ENCODE measurements at places on chromosomes 7 and 10. TPM values are rescaled to one million over a fixed set of nuclear protein-coding genes. Genes with fewer than 3 reads are reported as not detected.

- no peak for DNase-seq
Observed at GRCh38 chr10:87918254-87918859, 54.9 kb downstream of the PTEN start.

DNA sequence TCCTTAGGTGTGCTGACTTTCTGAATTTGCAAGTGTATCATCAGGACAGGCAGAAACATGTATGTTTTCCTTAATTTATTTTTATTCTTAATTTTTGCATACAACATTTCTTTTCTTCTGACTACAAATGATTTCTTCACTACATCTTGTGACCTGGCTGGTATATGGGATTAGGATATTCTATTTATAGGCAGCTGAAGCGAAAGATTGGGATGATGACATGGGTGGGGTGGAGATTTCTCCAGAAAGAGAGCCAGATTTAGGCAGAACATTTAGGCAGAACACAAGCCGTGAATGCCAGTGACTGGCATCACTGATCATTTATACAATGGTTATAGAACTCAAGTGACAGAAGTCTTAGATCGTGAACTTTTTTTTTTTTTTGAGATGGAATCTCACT lies 256.7 kb downstream of the KLF6 start:
- no peak for DNase-seq

DNA sequence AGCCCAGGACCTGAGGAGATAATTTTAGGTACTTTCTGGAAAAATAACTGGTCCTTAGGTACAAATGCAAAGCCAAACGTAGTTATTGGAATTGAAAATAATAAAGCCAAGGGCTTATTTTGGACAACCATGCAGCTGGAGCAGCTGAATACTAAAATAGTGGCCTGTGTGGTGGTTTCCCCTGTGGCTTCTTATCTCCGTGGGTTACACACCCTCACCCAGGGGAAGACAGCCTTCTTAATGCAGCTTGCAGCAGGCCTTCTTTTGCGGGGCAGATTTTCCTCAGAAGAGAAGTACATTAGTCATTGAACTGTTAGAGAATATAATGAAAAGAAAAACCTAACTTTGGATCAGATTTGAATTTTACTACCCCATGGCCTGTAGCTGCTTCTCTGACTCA lies 133.5 kb downstream of the ST7 start:
- no peak for DNase-seq

DNA sequence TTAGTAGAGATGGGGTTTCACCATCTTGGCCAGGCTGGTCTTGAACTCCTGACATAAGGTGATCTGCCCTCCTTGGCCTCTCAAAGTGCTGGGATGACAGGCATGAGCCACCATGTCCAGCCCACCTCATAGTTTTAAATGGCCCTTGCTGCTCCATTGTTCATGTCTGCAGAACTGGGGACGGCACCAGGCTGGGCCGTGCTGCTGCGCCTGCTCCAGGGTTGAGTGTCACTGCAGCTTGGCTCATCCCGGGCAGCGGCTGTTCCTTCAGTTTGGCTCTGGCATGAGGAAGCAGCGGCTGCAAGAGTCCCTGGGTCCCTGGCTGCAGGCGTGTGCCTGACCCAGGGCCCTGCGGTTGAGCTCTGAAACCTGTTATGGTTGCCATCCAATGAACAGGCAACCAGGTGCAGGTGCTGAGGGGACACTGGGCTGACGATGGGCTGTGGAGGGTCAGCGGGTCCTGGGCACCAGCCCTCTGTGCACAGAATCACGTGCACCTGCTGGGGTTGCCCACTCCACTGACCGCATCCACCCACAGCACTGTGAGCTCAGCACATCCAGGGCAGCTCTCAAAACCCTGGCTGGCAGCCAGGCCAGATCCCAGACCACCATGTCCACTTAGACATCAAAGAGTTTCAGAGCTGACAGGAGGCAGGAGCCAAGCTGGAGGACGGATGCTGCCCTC lies 70.2 kb upstream of the PPP2R2D start:
- no peak for DNase-seq

GRCh38 chr10:16646181-16647059 lies 124.7 kb upstream of the C1QL3 start:
- no peak for DNase-seq

- no peak for DNase-seq
Observed at GRCh38 chr10:75097666-75098285, 13.7 kb upstream of the SAMD8 start.

GRCh38 chr10:87966459-87966858 lies 103.0 kb downstream of the PTEN start:
- DNase-seq = no peak

DNA sequence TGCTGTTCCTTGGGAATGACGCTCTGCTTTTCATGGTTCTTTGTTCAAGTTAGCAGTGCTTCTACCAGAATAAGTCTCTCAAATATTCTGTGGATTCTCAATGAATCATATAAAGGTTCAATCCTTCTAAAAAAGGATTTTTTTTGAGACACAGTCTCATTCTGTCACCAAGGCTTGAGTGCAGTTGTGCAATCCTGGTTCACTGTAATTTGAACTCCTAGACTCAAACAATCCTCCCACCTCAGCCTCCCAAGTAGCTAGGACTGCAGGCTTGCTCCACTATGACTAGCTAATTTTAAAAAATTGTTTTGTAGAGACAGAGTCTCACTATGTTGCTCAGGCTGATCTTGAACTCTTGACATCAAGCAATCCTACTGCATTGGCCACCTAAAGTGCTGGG lies 64.9 kb upstream of the RELN start:
- DNase-seq = no peak

DNA sequence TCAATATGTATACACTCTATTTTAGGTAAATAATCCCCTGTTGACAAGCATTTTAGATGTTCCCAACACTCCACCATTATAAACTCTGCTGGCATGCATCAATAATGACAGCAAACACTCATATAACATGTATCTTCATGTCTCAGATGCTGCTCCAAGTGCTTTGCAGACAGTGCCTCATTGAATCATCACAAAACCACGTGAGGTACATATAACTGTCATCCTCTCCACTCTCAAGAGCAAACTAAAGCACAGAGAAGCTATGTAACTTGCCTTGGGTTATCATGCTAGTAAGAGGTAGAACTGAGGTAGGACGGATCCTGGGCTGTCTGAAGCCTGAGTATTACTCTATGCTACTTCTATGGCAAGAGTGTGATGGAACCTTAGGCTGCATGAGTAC lies 72.5 kb upstream of the GSDME start:
- DNase-seq = no peak

DNA sequence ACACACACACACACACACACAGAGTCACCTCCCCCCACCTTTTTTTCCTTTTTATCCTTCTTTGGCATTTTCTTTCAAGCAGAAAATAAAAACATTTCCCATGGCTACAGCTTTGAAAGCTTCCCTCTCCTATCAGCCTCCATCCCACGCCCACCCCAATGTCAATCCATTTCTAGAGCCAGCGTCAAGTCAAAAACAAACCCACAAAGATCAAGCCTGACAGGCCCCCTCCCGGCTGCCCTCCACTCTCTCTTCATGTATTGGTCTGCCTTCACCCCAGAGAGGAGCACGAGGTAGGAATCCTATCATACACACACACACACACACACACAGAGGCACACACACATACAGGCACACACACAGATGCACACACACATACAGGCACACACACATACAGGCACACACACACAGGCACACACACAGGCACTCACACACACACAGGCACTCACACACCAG lies 8.0 kb upstream of the TNRC18 start:
- no peak for DNase-seq

DNA sequence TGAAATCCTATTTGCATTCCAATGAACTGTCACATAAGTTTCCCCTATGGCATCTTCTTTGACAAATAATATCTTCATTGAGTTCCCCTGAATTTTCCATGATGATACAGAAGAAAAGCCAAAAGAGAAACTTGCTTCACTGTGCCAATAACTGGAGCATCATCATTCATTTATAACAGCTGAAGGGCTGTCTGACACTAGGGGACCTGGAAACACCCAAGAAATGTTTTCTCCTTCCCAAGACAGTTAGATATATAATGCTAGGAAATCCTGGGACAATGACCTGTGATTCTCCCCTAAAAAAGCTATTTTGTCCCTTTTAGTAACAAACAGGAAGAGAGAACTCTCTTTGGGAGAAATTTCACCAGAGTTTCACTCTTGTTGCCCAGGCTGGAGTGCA lies 133.6 kb downstream of the SEMA3C start:
- no peak for DNase-seq

- DNase-seq = no peak
Observed at GRCh38 chr10:101222683-101223273, 6.5 kb downstream of the LBX1 start.

- no peak for DNase-seq
Observed at GRCh38 chr7:87712571-87712970, 84.4 kb downstream of the RUNDC3B start.

GRCh38 chr10:35789996-35790395 lies 147.9 kb upstream of the FZD8 start:
- no peak for DNase-seq

- no peak for DNase-seq
Observed at GRCh38 chr10:127907411-127908105, 655 bp downstream of the PTPRE start.

DNA sequence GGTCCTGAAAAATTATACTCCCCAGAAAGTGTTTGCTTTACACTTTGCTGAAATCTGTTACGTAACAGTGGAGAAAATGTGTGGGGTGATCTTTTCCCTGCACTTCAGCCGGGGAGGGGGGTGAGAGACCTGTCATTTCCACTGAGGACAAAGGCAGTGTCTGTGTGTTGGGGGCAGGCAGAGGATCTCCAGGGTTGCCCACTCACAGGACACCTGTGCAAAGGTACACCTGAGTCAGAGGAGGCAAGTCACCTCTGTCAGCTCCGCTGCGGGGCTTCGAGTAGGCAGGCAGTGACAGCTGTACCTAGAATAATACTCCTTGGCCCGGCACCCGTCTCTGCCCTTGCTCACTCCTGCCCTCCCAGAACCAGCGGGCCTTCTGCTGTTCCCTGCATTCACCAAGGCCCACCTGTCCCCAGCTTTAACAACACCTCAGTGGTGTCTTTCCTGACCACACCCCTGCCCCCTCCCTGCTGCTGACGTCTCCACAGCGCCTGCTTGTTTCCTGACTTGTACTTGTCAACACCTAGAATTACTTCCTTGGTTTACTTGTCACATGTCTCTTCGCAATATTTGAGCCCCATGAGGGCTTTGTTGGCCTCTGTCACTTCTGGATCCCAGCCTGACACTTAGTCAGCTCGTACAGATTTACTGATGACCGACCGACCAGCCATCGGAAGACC lies 159.2 kb downstream of the NEURL1 start:
- no peak for DNase-seq

GRCh38 chr10:128287921-128288320 lies 161.7 kb upstream of the MKI67 start:
- DNase-seq = no peak

- DNase-seq = peak; percentile 36
Observed at GRCh38 chr7:75762350-75762917, 9.6 kb downstream of the CCL26 start.

- DNase-seq = no peak
Observed at GRCh38 chr7:50266635-50267386, 37.7 kb upstream of the IKZF1 start.

DNA sequence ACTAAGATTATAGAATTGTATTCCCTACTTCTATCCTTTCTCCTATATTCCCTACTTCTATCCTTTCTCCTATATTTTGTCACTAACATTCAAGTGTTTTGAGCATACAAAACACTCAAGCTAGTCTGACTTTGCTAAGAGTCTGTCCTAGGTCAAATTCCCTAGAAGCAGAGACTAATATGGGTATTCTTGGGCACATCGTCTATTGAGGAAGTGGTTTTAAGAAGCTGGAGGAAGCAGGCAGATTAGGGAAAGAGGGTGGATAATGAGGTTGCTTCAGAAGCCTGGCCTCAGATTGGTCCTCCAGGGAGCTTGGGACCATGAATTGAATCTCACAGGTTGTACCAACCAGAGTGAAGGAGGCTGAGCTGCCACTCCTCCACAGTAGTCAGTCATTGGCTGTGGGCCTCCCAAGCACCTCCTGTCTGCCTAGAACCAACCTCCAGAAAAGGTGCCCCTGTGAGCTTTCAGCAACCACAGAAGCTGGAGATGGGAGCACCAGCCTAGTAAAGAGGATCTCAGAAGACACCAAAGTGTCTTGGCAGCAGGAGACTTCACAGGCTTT lies 295.9 kb upstream of the PHF14 start:
- no peak for DNase-seq

DNA sequence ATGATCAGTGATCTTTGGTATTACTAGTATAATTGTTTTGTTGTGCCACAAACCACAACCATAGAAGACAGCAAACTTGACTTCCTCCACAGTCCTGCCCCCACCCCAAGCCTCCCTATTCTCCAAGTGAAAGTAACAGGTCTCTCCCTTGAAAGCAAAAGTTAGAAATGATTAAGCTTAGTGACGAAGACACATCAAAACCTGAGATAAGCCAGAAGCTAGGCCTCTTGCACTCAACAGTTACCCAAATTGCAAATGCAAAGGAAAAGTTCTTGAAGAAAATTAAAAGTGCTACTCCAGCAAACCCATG lies 7.5 kb downstream of the SAR1A start:
- no peak for DNase-seq

DNA sequence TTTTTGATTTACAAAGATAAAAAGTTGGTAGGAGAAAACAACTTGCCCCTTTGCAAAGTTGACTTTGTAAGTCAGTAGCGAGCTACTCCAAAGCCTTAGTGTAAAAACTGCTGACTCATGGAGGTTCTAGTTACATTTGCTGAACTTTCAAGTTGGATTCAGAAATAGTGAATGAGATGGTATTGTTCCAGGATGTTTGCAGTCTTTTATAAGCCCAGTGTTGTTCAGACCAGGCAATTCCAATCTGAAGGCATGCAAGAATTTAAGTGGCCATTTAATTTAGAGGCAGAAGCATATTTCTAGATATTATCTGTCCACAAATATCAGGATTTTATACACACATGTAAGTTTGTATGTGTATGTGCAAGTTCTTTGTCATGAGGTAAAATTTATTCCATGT lies 21.6 kb downstream of the TES start:
- DNase-seq = no peak

GRCh38 chr7:100556541-100556940 lies 17.2 kb downstream of the SAP25 start:
- DNase-seq = no peak

DNA sequence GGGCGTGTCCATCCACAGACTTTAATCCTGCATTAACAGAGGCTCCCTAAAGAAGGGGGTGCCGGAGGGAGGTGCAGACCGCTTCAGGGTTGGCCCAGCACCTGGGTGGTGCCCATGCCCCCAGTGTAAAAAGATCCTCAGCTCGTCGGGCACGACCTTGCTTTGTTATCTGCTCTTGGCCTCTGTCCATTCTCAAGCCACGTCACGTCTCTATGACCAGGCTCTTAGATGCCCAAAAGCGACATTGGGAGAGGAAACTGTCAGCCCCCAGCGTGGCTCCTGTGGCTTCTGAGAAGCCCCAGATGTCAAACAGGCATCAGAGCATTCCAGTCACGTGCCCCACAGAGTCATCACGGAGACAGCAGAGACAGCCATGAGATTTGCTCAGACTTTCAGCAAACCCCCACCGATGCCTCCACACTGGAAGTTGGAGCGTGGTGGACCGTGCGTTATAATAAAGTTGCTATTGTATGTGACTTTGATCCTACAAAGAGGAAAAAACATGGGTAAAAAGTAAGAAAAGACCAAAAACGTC lies 55.5 kb downstream of the PTPRN2 start:
- no peak for DNase-seq

- DNase-seq = no peak
Observed at GRCh38 chr10:6134099-6134823, 45.4 kb downstream of the RBM17 start.

GRCh38 chr7:153193144-153193595 lies 433.6 kb downstream of the ACTR3B start:
- DNase-seq = no peak

BNIP3 gene
- 24.1 TPM for total RNA-seq

NPTX2 gene
- total RNA-seq = 7.2 TPM

POM121C gene
- 16.3 TPM for total RNA-seq

TRIM56 gene
- 13.5 TPM for total RNA-seq

POLR3A gene
- 14.5 TPM for total RNA-seq

Data from urinary bladder (tissue), 4 donors.